T-helper 2 cell treated with Interferon-gamma antibody and Interleukin-4, amounts not matched to agents 5 μg/mL and 100 μg/mL, for 36 hours (primary cell): ENCODE measurements at places on chromosomes 3 and 15.

GRCh38 chr3:172317984-172318383 is 130.3 kb downstream of the GHSR start:
- H3K27ac ChIP-seq = no peak overlapping the region
- DNase-seq = no peak
- H3K4me3 ChIP-seq = no peak overlapping the region

DNA sequence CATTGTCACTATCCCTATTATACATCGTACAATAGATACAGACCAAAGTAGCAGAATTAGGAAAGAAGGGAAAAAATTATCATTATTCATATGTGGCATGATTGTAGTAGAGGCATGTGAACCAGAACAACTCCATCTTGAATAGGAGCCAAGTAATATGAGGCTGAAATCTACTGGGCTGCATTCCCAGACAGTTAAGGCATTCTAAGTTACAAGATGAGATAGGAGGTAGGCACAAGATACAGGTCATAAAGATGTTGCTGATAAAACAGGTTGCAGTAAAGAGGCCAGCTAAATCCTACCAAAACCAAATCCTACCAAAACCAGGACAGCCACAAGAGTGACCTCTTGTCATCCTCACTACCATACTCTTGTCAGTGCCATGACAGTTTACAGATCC is 1035.4 kb upstream of the SEMA6D start:
- no peak overlapping the region for H3K4me3 ChIP-seq
- no peaks in the 10 kb centered on the region for H3K36me3 ChIP-seq
- H3K27ac ChIP-seq = no peak overlapping the region
- no peaks in the 10 kb centered on the region for H3K4me1 ChIP-seq

DNA sequence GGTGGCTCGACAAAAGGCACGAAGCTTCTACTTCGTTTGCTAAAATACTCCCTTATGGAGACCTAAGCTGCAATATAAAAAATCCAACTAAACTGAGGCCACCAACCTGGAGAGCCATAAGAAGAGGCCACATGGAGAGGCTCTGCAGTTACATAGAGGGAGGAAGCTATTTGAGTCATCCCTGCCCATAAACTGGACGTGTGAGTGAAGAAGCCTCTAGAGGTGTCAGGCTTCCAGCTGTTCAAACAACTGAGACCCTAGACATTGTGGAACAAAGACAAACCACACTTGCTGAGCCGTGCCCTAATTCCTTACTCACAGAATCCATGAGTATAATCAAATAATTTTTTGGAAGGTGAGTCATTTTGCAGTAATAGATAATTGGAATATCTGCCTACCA is 50.2 kb upstream of the GMNC start:
- no peak overlapping the region for H3K27ac ChIP-seq
- no peaks in the 10 kb centered on the region for H3K27me3 ChIP-seq
- no peak overlapping the region for H3K4me3 ChIP-seq
- H3K4me1 ChIP-seq = no peaks in the 10 kb centered on the region
- H3K36me3 ChIP-seq = no peaks in the 10 kb centered on the region

DNA sequence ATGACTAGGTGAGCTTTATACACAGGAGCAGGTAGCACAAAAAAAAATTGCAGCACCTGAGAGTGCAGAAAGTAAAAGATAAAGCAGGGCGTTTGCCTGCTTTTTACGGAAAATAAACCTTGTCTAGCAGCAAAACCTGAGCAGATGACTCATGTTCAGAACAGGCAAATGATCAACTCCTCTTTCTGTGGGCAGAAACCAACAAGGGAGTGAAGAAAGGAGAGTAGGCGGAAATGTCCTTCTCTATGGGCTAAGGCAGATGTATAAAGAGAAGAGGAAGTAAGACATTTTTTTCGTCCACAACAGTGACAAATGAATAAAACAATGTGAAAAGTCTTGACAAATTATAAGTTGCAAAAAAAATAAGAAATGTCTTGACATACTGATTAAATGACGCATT is 24.5 kb upstream of the GMNC start:
- H3K27me3 ChIP-seq = no peaks in the 10 kb centered on the region
- H3K27ac ChIP-seq = no peak overlapping the region
- H3K4me3 ChIP-seq = no peak overlapping the region
- H3K36me3 ChIP-seq = no peaks in the 10 kb centered on the region

GRCh38 chr15:59976480-59977271 is 27.4 kb upstream of the FOXB1 start:
- H3K27me3 ChIP-seq = peaks cover 16% of the 10 kb centered on the region
- peaks cover 22% of the 10 kb centered on the region for H3K36me3 ChIP-seq
- peak overlapping the region; percentile 75 for H3K4me3 ChIP-seq
- peak overlapping the region; percentile 71 for H3K27ac ChIP-seq

DNA sequence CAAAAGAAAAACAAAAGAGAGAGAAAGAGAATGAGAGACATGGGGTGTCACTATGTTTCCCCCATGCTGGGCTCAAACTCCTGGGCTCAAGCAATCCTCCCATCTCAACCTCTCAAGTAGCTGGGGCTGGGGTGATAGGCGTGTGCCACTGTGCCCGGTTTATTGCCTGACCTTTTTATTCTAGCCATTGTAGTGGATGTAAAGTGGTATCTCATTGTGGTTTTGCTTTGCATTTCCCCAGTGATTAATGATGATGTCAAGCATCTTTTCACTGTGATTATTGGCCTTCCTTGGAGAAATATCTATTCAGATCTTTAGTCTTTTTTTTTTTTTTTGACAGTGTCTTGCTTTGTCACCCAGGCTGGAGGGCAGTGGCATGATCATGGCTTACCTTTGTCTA is 37.7 kb upstream of the GK5 start:
- no peaks in the 10 kb centered on the region for H3K36me3 ChIP-seq
- H3K27ac ChIP-seq = no peak overlapping the region
- H3K27me3 ChIP-seq = no peaks in the 10 kb centered on the region
- no peak for DNase-seq

GRCh38 chr3:63662500-63662899 is 10.0 kb downstream of the SNTN start:
- no peaks in the 10 kb centered on the region for H3K27me3 ChIP-seq
- no peak for DNase-seq
- no peaks in the 10 kb centered on the region for H3K36me3 ChIP-seq
- H3K4me1 ChIP-seq = no peaks in the 10 kb centered on the region
- no peak overlapping the region for H3K4me3 ChIP-seq
- no peak overlapping the region for H3K27ac ChIP-seq

GRCh38 chr15:48363474-48363873 is 32.2 kb downstream of the DUT start:
- no peaks in the 10 kb centered on the region for H3K36me3 ChIP-seq
- peaks cover 9% of the 10 kb centered on the region for H3K27me3 ChIP-seq
- no peak overlapping the region for H3K27ac ChIP-seq
- no peak for DNase-seq
- H3K4me3 ChIP-seq = no peak overlapping the region

GRCh38 chr15:74050127-74050526 is 32.2 kb downstream of the GOLGA6A start:
- no peaks in the 10 kb centered on the region for H3K36me3 ChIP-seq
- H3K4me3 ChIP-seq = no peak overlapping the region
- no peak for DNase-seq
- H3K27me3 ChIP-seq = no peaks in the 10 kb centered on the region
- H3K4me1 ChIP-seq = peaks cover 12% of the 10 kb centered on the region
- no peak overlapping the region for H3K27ac ChIP-seq
